ENCODE measurements at places on chromosomes 11 and 22. TPM values are rescaled to one million over a fixed set of nuclear protein-coding genes. Genes with fewer than 3 reads are reported as not detected.

DNA sequence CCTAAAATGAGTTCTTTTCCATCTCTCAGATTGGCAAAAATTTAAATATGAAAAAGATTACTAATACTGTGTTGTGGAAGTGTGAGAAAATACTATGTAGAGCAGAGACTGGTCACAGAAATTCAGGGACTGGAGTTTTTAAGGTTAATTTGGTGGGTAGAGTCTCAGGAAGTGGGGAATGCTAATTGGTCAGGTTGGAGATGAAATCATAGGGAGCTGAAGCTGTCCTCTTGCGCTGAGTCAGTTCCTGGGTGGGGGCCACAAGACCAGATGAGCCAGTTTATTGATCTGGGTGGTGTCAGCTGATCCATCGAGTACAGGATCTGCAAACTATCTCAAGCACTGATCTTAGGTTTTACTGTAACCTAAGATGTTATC is 29.4 kb upstream of the TMEM86A start:
- no peak for DNase-seq

DNA sequence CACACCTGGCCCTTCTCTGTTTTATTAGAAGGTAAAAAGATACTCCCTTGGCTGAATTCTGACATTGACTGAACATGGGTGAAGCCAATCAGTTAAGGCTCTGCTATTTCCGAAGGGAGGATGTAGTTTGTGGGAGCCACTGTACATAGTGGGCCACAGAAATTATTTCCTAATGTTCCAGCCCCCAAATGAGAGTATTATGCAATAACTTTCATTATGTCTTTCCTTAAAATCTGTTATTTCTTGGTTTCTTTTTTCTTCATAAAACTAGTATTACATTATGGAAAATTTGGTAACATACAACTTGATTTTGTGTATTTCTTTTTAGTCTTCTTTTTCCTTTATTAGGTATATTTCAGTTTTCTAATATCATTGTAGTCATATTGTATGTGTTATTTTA is 51.9 kb upstream of the EP300 start:
- no peak for DNase-seq

DNA sequence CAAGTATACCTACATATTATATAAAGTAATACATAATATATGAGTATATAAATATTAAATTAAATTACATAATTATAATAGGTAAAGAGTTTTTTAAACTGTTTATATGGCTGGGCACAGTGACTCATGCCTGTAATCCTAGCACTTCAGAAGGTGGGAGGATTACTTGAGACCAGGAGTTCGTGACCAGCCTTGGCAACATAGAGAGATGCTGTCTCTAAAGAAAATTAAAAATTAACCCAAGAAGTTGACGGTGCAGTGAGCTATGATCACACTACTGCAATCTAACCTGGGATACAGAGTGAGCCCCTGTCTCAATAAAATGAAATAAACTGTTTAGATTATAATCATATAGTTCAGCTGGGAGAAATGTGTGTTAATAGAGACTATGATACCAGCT is 363.0 kb downstream of the DDX10 start:
- DNase-seq: no peak

Gene HPX
- total RNA-seq: 10.9 TPM

GRCh38 chr11:134181707-134182106 is 42.1 kb downstream of the NCAPD3 start:
- DNase-seq: no peak

Gene CCDC73
- not detected for total RNA-seq

DNA sequence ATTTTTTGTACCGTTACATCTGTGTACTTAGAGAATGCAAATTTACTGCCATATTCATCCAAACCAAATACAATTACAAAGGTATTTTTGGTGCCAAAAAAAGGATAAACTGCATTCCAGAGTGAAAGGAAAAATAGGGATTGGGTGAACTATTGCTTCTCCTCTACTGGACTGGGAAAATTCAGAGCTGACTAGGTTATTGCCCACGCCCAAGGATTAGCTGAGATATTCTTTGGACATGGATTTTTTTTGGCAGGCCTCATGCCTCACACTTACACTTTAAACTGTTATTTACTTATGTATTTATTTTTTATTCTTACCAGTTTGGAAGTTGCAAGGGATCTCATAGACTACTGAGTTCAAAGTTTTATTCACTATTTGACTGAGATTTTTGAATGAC is 76.3 kb upstream of the DDI1 start:
- DNase-seq: no peak

Gene NCR3LG1
- total RNA-seq: 14.8 TPM

Gene PRR33
- not detected for total RNA-seq
